ENCODE measurements at places on chromosomes 16 and 17.

GRCh38 chr16:88701581-88702370, 4.4 kb downstream of the RNF166 start:
- DNase-seq, result no peak

DNA sequence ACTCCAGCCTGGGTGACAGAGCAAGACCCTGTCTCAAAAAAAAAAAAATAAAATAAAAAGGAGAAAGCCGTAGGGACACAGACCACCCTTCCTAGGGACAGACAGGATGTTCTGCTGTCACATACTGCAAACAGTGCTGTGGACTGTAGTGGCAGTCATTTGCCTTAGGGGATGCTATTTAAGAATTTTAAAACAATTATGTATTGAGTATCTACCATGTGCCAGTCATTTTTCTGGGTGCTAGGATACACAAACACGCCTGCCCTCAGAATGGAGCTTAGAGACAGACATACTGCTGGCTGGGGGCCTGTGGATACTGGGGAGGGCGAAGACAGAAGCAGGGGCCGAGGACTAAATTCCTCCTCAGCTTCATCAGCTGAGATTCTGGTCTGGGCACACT, 45.5 kb downstream of the MRC2 start:
- no peak for DNase-seq

DNA sequence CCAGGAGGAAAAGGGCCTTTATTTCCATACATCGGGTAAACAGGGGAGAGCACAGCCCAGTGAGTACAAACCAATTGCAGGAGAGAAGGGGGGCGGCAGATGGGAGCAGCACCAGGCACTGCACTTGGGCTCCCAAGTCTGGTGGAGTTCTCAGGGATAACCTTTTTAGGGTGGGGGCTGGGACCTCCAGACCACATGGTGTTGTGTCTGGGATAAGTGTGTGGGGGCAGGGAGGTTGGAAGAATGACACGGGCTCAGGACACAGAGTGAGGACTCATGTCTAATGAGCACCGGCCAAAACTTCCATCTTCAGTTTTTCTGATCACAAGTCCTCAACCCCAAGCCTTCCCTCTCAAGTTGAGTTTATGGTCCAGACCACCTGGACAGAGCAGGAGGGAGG, 30.6 kb downstream of the PIPOX start:
- no peak for DNase-seq

DNA sequence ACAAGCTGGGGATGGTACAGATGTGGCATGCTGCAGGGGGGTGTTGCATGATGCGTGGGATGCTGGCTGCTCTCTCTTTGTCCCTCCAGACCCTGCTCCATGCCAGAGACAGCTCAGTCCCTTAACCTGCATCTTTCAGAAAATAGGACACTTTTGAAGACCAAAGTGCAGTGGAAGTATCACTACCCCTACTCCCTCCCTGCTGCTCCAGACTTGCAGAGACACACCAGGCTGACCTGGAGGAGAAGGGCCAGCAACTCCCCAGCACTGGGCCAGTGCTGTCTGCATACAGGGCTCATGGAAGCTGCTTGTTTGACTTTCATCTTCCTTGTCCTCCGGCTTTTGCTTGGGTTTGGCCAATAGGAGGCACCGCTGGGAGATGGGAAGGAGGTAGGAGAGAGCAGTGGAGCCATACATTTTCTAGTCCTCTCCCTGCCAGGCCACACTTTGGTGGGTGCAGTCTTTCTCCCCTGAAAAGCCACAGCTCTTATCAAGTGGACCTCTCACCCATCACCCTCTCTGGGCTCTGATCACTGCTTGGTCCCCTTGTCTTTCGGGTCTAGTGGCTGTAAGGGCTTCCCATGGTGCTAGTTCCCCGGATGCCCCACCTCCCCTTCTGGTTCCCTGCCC, 46.1 kb upstream of the NKD1 start:
- DNase-seq, result no peak

DNA sequence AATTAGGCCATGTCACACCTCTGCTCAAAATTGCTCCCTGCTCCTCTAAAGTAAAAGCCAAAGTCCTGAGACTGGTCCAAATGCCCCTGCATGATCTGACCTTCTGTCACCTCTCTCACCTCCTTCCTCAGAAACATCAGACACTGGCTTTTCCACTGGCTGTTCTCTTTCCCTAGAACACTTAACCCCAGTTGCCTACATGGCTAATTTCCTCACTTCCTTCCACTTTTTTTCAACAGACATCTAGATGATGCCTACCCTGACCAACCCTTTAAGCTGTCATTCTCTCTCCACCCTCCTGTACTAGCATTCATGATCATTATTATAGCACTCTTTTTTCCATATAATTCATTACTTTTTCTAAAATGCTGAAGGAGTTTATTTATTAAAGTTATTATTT, 31.0 kb downstream of the CCT6B start:
- no peak for DNase-seq

- no peak for DNase-seq
Observed at GRCh38 chr17:75524970-75525805, at the start of gene LLGL2. TSS of gene LLGL2 (plus strand) at chr17:75525697. CDS start at chr17:75543427, 17,730 bp downstream.

DNA sequence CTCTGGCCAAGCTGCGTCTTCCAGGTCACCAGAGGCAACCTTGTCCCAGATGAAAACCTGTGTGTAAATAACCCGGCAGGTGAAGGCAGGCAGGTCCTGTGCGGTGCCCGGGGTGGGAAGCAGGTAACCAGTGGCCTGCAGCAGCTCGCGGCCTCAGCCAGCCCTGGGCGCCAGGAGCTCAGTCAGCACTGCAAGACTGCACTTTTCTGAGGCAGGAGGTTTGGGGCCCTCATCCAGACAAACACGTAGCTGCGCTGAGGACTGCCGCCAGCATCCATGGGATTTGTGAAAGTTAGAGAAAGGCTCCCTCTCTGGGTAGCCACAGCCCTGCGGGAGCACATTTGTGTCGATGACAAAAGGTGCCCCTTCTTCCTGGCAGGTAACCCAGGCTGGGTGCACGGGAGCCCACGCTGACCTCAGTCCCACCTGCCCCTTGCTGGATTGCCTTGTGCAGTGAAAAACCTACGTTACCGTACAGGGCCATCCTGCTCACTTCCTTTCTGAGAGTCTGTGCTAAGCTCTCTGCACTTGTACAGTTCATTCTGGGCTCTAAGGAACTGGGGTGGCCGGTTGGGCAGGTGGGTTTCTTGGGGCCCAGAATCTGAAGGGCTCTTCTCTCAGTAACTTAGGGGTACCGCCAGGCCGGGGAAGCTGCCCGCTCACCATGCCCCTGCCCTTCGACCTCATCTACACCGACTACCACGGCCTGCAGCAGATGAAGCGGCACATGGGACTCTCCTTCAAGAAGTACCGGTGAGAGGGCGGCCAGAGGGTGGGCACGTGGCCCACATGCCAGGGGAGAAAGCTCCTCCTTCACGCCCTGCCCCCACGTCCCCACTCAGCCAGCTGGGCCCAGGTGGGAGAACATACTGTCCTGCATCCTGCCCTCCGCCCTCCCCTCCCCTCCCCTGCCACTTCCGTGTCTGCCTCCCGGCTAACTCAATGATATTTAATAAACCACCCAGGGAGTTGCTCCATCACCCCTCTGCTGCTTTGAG, 56.4 kb downstream of the MGAT5B start:
- no peak for DNase-seq

GRCh38 chr17:35749560-35750412, 3.3 kb downstream of the GAS2L2 start:
- DNase-seq, result no peak

- DNase-seq, result no peak
Observed at GRCh38 chr16:58885528-58886170, 151.5 kb upstream of the GOT2 start.

DNA sequence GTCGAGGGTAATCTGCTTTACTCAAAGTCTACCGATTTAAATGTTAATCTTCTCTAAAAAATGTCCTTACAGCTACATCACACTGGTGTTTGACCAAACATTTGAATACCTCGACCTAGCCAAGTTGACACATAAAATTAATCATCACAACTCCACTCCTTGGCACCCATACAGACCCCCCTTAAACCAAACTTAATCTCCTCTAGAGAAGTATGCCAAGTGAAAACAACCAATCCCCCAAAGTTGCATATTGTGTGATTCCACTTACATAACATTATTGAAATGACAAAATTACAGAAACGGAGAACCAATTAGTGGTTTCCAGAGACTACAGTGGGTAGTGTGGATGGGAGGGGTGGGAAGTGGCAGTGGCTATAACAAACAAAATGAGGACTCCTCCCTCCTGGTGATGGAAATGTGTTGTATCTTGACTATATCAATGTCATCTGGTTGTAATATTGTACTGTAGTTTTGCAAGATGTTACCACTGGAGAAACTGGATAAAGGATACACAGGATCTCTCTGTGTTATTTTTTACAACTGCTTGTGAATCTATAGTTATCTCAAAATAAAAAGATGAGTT, 39.4 kb downstream of the CAPNS2 start:
- no peak for DNase-seq

- DNase-seq, result no peak
Observed at GRCh38 chr17:48500435-48501426, 30.1 kb downstream of the HOXB1 start.

GRCh38 chr17:82503094-82503727, 16.3 kb upstream of the FOXK2 start:
- DNase-seq, result no peak

DNA sequence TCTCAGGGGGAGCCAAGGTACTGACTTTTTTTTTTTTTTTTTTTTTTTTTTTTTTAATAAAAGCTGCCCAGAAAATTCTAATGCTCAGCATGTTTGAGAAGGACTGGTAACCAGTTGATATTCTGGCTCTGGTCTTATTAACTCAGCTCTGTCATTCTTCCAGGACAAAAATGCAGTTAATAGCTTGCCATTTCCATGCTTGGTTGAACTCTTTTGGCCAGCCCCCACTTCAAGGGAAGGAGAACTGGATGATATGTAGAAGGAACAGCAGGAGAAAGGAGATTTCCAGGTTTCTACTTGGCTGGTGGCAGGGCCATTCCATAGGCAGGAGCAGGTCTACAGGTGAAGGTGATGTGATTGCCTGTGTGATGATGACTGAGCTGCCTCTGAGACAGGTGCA, 59.2 kb upstream of the TANC2 start:
- no peak for DNase-seq

- no peak for DNase-seq
Observed at GRCh38 chr16:88784856-88785105, 239 bp downstream of the PIEZO1 start.

DNA sequence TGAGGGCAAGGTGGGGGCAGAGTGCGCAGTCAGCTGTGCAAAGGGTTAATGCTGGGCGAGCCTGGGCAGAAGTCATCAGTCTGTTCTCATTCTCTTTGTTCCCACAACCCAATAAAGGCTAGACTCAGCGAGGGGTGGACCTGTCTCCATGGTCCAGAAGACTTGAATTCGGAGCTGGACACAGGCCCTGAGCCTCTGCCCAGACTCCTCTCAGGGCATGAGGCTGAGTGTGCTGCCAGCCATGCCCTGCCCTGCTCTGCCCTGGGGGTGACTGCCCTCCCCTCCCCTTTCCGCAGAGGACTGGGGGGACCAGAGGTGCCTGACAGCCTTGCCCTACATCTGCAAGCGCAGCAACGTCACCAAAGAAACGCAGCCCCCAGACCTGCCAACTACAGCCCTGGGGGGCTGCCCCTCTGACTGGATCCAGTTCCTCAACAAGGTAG, 54.5 kb downstream of the MRC2 start:
- DNase-seq, result no peak

GRCh38 chr17:49989518-49989880, 5.5 kb downstream of the DLX3 start:
- DNase-seq, result no peak

GRCh38 chr16:79170555-79171246, 429.8 kb downstream of the MAF start:
- DNase-seq, result no peak

GRCh38 chr17:11720816-11721215, 122.5 kb downstream of the DNAH9 start:
- DNase-seq, result no peak

- DNase-seq, result no peak
Observed at GRCh38 chr17:9098242-9098825, 77.0 kb downstream of the NTN1 start.

GRCh38 chr17:83171661-83172060, 92.3 kb downstream of the METRNL start:
- DNase-seq, result no peak

DNA sequence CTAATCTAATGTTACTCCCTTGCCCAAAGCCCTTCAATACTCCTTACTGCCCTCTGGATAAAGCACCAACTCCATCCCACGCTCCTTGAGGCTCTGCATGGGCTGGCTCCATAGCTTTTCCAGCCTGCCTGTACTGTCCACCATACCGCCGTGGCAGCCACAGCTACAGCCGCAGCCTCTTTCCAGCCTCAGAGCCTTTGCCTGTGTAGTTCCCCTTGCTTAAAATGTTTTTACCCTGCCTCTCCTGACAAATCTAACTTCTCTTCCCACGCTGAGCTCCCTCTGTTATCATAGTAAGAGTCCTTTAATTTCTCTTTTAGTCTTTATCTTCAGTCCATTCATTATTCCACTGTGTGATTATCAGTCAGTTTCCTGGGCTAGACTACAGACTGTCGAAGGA, 22.0 kb downstream of the TEX14 start:
- no peak for DNase-seq

DNA sequence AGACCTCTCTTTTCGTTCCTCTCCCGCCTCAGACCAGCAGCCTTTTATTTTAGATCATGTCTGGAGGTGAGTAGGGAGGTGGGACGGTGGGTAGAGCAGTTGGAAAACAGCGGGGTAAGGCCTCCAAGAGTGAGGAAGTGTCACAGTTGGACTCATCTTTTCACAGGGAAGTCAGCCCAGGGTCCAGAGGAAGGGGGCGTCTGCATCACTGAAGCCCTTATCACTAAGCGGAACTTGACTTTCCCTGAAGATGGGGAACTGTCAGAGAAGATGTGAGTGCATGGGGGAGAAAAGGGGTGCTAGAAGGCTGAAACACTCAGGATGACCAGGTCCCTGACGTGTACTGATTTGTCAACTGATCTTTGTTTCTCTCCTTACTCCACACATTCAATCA, 461 bp downstream of the LRRC46 start:
- DNase-seq, result no peak

- no peak for DNase-seq
Observed at GRCh38 chr16:57761301-57761700, 25.7 kb downstream of the KATNB1 start.

GRCh38 chr16:86930663-86931373, 352.5 kb downstream of the FOXL1 start:
- no peak for DNase-seq

- DNase-seq, result no peak
Observed at GRCh38 chr17:3613124-3613523, 3.9 kb upstream of the TRPV1 start.

GRCh38 chr17:16211590-16211989, 3.7 kb downstream of the NCOR1 start:
- DNase-seq, result no peak
